Keratinocyte (primary cell): ENCODE measurements at places on chromosomes 13 and 19.

GRCh38 chr19:45860359-45861259 is 2.3 kb downstream of the SYMPK start:
- no peak for DNase-seq

- DNase-seq = no peak
These were observed 7.5 kb downstream of the RPS9 start for GRCh38 chr19:54207983-54208783.

GRCh38 chr19:35117116-35117515 is 1.5 kb downstream of the FXYD3 start:
- no peak for DNase-seq

- DNase-seq = no peak
These were observed 178.2 kb downstream of the GPC5 start for GRCh38 chr13:91576590-91576989.

DNA sequence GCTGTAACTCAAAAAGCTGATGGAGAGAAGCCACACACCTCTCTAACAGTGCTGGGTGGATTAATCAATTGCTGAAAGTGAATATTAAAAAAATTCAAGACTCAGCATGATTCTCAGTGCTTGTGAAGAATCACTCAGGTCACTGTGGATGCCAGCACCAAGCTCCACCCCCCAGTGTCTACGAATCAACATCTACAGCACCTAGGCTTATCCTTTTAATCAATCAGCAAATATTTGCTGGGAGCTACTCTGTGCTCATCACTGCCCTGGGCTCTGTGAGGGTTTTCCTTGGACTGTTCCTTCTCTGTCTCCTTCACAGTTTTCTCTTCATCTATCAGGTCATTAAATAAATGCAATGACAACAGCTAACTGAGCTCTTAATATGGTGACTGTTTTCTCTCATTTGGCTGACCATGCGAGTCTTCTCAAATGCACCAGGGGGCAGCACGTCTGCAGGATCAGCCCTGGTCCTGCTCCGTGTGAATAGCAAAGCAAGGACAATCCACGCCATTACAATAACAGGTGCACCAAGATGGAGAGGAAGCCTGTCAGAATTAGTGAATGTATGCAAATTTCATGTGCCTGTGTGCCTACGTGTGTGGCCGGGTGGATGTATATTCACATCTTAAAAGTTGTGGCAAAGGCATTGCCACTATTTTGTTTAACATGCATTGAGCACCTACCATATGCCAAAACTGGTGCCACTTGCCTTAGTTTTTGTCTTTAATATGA is 14.6 kb upstream of the C13orf42 start:
- peak; percentile 1 for DNase-seq
